Right lobe of liver (tissue), 6 donors: ENCODE measurements at places on chromosomes 5 and 9. TPM values are rescaled to one million over a fixed set of nuclear protein-coding genes. Genes with fewer than 3 reads are reported as not detected.

GRCh38 chr9:132062806-132063205, 16.9 kb downstream of the MED27 start:
- no peak for DNase-seq
- H3K4me1 ChIP-seq = no peaks in the 10 kb centered on the region
- H3K4me3 ChIP-seq = no peak overlapping the region
- no peaks in the 10 kb centered on the region for H3K36me3 ChIP-seq

- H3K4me1 ChIP-seq = peaks cover 21% of the 10 kb centered on the region
- H3K4me3 ChIP-seq = no peak overlapping the region
- no peak for DNase-seq
- H3K27ac ChIP-seq = peak overlapping the region; percentile 47
- H3K27me3 ChIP-seq = no peaks in the 10 kb centered on the region
- peaks cover 7% of the 10 kb centered on the region for H3K36me3 ChIP-seq
Measured at GRCh38 chr9:98108531-98109031, 10.4 kb downstream of the TRIM14 start.

GRCh38 chr5:144236499-144236898, 65.8 kb downstream of the KCTD16 start:
- no peak for DNase-seq
- H3K27me3 ChIP-seq = no peaks in the 10 kb centered on the region
- H3K27ac ChIP-seq = no peak overlapping the region
- H3K36me3 ChIP-seq = no peaks in the 10 kb centered on the region

GRCh38 chr9:104960662-104961061, 32.7 kb upstream of the ABCA1 start:
- H3K4me3 ChIP-seq = no peak overlapping the region
- DNase-seq = no peak
- H3K4me1 ChIP-seq = no peaks in the 10 kb centered on the region
- H3K27me3 ChIP-seq = no peaks in the 10 kb centered on the region
- no peak overlapping the region for H3K27ac ChIP-seq
- no peaks in the 10 kb centered on the region for H3K36me3 ChIP-seq

- DNase-seq = no peak
- no peaks in the 10 kb centered on the region for H3K4me1 ChIP-seq
- no peak overlapping the region for H3K27ac ChIP-seq
Measured at GRCh38 chr9:131912671-131913070, 167.0 kb downstream of the MED27 start.

- no peaks in the 10 kb centered on the region for H3K27me3 ChIP-seq
- no peaks in the 10 kb centered on the region for H3K4me1 ChIP-seq
- no peaks in the 10 kb centered on the region for H3K36me3 ChIP-seq
- no peak for DNase-seq
- no peak overlapping the region for H3K4me3 ChIP-seq
Measured at GRCh38 chr5:38536968-38537367, 19.5 kb downstream of the LIFR start.

- no peaks in the 10 kb centered on the region for H3K36me3 ChIP-seq
- H3K4me3 ChIP-seq = no peak overlapping the region
- no peak for DNase-seq
- H3K27ac ChIP-seq = no peak overlapping the region
- no peaks in the 10 kb centered on the region for H3K27me3 ChIP-seq
- no peaks in the 10 kb centered on the region for H3K4me1 ChIP-seq
Measured at GRCh38 chr5:125530833-125531615, 784.6 kb upstream of the ZNF608 start.

DNA sequence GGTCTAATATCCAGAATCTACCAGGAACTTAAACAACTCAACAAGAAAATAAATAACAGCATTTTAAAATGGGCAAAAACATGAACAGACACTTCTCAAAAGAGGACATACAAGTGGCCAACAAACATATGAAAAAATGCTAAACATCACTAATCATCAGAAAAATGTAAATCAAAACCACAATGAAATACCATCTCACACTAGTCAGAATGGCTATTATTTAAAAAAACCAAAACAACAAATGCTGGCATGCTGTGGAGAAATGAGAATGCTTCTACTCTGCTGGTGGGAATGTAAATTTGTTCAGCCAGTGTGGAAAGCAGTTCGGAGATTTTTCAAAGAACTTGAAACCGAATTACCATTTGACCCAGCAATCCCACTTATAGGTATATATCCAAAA, 63.1 kb downstream of the ADAMTS6 start:
- DNase-seq = no peak
- no peaks in the 10 kb centered on the region for H3K4me1 ChIP-seq
- no peak overlapping the region for H3K27ac ChIP-seq
- H3K27me3 ChIP-seq = no peaks in the 10 kb centered on the region
- no peaks in the 10 kb centered on the region for H3K36me3 ChIP-seq

DNA sequence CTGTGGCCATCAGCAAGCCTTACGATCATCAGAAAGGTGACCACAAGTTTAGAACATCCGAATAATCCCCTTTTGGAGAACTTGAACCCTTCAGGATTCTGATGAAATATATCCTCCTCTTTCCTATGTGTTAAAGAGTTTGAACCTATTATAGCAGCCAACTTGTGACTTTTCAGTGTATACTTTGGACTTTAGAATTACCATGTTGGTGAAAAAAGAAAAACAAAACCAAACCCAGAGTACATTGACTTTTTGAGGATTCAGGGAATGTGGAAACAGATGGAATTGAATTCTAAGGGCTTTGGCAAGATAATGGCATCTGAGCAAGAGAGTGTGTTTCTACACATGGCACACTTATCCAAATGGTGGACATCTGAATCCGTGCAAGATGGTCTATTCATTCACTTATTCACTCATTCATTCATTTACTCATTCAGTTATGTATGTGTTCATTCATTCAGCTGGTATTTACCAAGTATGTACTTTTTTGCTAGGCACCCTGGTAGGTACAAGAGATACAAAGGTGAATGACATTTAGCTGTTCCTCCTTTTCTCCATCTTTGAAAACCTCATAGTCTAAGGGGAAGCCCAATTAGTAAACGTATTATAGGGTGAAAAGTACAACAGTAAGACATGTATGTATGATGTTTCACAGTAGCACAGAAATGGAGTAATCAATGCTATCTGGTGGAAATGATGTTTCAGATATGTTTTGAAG, 91.8 kb downstream of the PRDM6 start:
- DNase-seq = no peak
- peak overlapping the region; percentile 19 for H3K4me3 ChIP-seq
- no peaks in the 10 kb centered on the region for H3K36me3 ChIP-seq

Gene SGCD
- 1.2 TPM for total RNA-seq
